ENCODE measurements at places on chromosomes 7 and 10.

GRCh38 chr7:129143724-129144094 lies 798 bp upstream of the TSPAN33 start:
- DNase-seq: no peak

DNA sequence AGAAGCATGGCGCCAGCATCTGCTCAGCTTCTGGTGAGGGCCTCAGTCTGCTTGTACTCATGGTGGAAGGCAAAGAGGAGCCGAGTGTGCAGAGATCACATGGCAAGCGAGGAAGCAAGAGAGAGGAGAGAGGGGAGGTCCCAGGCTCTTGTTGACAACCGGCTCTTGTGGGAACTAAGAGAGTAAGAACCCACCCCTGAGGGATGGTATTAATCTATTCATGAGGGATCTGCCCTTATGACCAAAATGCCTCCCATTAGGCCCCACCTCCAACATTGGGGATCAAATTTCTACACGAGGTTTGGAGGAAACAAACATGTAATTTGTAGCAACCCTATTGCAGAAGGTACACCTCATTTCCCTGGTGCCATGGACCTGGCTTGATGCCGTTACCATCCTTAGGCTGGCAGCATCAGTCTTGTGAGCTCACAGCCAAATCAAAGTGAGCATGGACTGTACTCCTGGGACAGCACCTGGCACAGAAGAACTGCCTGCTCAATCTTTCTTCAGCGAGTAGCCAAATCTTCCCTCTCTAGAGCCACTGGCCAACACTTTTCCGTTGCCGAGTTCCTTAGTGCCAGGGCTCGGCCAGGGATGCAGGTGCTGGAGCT lies 6.5 kb downstream of the BTBD16 start:
- no peak for DNase-seq

- DNase-seq: no peak
Observed at GRCh38 chr10:89399956-89400355, 7.5 kb downstream of the IFIT1 start.

DNA sequence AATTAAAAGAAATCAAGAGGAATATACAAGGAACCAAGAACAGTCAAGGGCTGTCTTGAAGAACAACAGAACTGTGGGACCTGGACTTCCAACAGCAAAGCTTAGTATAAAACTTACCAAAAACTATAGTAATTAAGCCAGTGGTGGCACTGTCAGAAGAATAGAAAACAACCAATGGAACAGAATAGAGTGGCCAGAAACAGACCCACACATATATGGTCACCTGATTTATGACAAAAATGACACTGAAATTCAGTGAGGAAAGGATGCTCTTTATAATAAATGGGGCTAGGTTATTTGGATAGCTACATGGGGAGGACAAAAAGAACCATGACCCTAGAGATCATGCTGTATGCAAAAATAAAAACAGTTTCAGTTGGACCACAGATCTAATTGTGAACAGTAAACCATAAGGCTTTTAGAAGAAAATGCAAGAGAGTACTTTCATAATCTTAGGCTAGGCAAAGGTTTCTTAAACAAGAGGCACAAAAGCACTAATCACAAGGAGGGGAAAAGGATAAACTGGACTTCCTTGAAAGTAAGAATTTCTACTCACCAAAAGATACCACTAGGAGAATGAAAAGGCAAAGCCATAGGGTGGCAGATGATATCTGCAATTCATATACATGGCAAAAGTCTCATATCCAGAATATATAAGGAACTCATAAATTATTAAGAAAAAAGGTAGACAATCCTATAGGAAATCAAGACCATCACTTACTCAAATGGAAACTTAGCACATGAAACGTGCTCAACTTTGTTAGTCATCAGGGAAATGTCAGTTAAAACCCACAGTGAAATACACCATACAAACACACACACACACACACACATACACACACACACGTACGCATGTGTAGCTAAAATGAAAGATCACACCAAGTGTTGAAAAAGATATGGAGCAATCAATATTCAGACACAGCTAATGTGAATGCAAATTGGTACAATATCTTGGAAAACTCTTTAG lies 20.8 kb downstream of the HYCC1 start:
- DNase-seq: no peak

- DNase-seq: no peak
Observed at GRCh38 chr10:79322616-79323543, 24.4 kb upstream of the PPIF start.

- DNase-seq: no peak
Observed at GRCh38 chr10:112902730-112903129, 47.3 kb upstream of the TCF7L2 start.

GRCh38 chr7:32263611-32264010 lies 193.4 kb upstream of the PDE1C start:
- DNase-seq: no peak

- DNase-seq: no peak
Observed at GRCh38 chr7:113268757-113269156, 150.4 kb upstream of the SMIM30 start.

- DNase-seq: no peak
Observed at GRCh38 chr10:65566906-65567305, 1358.9 kb upstream of the LRRTM3 start.

DNA sequence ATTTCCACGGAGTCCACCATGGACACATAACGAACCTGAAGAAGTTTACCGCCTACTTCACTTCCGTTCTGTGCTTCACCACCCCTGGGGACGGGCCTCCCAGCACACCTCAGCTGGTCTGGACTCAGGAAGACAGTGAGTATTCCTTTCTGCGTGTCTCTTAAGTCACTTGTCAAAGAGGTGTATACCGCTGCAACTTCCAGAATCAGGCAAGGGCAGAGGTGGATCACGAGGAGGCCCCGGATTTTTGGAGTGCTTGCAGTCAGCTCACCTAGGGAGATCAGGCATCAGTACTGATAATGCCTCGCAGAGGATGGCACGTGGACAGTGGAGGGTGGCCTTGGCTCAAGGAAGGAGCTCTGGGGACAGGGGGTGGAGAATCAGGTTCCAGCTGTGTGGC lies 630.4 kb upstream of the FOXK1 start:
- DNase-seq: no peak

GRCh38 chr7:98556288-98556687 lies 60.8 kb upstream of the NPTX2 start:
- DNase-seq: no peak

DNA sequence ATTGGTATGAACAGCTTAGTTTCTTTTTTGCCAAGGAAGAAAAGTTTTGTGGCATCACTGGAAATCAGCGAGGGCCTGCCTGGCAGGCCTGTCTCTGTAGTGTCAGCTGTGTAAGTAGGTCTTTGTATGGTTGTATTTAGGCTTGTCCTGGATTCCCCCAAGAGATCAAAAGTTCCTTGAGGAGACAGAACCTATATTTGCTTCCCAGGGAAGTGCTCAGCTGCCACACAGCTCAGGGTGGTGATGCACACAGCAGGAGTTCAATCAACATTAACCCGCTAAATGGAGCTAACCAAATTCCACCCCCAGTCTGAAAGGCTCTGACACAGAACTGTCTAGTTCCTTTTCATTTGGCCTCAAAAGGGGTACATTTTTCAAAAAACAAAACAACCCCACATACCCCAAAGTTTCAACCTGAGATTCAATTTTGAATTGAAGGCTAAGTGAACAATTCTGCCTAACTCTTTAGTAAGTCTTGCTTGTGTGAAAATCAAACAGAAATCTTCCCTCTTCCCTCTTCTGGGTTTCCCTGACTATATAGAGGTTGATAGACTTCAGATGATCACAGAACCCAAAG lies 124.4 kb downstream of the CLEC2L start:
- no peak for DNase-seq

- no peak for DNase-seq
Observed at GRCh38 chr7:18221377-18222293, 194.0 kb upstream of the PRPS1L1 start.

GRCh38 chr7:156827587-156828203 lies 65.3 kb downstream of the LMBR1 start:
- DNase-seq: no peak

GRCh38 chr10:642186-642890 lies 47.1 kb downstream of the DIP2C start:
- DNase-seq: no peak

- DNase-seq: no peak
Observed at GRCh38 chr7:16205466-16205865, 215.9 kb downstream of the CRPPA start.

DNA sequence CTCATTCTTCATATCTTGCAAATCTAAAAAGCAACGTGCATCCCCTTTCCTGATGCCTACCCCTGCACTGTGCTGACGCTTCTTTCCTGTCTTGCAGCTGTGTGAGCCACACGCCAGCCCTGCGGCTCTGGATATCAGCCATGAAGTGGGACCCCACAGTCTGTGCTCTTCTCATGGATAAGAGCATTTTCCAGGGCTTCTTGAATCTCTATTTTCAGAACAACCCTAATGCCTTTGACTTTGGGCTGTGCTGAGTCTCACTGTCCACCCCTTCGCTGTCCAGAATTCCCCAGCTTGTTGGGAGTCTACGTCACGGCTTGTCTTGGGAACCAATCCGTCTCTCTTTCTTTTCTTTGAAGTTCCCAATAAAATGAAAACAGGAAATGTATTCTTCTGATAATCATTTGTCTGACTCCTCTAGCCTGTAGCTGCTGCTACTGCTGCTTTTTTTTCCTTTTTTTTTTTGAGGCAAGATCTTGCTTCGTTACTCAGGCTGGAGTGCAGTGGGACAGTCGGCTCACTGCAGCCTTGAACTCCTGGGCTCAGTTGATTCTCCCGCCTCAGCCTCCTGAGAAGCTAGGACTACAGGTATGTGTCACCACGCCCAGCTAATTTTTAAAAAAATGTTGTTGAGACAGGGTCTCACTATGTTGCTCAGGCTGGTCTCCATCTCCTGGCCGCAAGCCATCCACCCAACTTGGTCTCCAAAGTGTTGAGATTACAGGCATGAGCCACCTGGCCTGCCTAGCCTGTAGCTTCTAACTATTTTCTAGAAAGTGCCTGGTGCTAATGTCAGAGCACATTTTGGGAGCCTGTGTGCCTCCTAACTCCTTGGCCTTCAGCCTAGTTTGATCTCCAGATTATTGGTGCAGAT lies 30.3 kb downstream of the GSTO2 start:
- no peak for DNase-seq

All from iPS DF 6.9 (cell line).